ENCODE measurements at places on chromosomes 7 and 10. TPM values are rescaled to one million over a fixed set of nuclear protein-coding genes. Genes with fewer than 3 reads are reported as not detected.

DNA sequence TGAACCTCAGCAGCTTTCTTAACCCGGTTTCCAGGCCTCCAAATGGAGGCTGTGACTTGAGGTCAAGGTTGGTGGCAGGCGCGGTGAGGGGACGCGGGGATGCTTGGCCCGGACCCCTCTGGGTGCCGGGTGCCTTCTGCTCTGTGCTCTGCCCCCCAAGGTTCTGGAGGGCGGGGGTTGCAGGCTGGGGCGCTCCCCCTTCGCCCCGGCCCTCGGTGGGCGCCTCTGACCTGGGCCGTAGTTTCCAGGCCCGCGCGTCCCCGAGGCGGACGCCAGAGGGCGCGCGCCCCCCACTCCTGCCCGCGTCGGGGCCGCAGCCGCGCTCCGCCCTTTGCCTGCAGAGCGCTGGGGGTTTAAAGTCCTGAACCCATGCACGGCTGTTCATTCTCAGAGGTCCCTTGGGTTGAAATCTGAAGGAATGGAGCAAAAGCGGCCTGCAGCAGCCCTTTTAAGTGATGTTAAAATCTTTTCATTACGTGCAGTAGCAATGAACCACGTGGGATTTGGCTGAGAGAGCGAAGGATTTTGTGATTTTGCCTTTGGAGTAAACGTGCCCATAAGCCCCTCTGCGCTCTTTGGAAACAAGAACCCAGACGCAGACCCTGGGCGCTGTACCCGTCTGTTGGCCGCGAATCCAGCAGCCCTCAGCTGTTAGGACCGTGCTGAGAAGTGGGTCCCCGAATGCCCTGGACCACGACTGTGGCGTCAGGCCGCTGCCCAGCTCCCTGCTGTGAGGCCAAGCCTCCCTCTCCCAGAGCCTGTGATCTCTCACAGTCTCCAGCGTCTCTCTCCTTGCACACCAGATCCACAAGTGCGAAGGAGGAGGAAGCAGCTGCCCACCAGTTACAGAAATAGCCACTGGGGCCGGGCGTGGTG lies 135.0 kb downstream of the ACTR3B start:
- DNase-seq, result peak; percentile 71

- no peak for DNase-seq
Measured at GRCh38 chr10:80452069-80452468, 2.0 kb upstream of the TSPAN14 start.

DNA sequence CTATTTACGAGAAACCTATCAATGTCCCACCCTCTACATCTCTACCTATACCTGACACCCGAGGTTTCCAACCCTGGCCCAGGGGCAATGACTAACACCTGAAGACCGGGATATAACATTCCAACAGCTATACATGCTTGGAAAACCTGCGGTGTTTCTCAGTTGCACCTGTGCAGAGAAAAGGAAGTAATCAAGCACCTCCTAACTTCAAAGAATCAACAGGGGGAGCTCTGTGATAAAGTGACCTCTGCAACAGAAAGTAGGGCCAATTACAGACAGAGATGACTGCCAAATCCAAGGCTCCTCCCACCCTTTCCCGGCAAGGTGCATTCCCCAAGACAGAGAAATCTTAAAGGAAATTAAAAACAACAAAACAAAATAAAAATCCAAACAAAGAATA lies 41.3 kb downstream of the CCDC6 start:
- DNase-seq, result no peak

- DNase-seq, result no peak
Measured at GRCh38 chr7:70392877-70393435, 739.0 kb upstream of the GALNT17 start.

Gene PITX3
- total RNA-seq, result not detected

DNA sequence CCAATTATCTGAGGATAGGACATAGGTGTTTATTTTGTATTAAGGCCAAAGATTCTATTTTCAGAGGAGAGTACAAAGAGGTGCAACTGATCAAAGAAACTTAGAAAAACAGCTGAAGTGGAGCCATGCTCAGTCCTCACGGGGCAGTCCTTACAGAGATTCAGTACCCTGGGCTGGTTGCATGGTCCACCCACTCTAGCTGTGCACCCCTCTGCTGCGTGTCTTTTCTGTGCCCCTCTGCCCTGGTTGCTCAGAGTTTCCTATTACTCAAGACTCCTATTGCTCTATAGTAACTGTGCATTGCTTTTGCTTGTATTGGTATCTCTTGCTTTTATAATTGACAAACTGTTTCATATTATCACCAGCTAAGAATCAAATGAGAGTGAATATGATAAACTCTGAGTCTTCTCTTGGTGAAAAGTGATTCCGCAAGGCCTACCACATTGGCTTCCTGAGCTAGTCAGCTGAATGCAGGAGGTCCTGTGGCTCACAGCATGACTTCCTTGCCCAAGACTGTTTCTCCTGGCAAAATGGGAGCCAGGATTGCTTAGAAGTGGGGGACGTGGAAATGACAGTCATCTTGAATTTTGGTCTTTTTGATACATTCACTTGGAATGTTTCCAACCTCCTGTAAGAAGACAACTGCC lies 137.0 kb downstream of the GLCCI1 start:
- DNase-seq, result no peak

DNA sequence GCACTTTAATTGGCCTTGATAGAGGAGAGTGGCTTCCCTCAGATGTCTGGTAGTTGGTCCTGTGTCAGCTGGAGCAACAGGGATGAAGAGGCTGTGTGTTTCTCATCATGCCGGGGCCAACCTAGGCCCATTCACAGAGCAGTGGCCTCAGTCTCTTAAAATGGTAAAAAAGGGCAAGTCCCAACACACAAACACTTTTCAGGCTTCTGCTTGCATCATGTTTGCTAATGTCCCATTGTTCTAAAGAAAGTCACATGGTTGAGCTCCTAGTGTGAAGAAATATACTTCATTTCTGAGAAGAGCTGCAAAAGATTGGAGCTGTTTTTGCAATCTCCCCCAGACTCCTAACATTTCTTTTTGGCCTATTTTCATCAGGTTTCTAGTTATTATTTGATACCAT lies 40.6 kb upstream of the RBAK start:
- no peak for DNase-seq

DNA sequence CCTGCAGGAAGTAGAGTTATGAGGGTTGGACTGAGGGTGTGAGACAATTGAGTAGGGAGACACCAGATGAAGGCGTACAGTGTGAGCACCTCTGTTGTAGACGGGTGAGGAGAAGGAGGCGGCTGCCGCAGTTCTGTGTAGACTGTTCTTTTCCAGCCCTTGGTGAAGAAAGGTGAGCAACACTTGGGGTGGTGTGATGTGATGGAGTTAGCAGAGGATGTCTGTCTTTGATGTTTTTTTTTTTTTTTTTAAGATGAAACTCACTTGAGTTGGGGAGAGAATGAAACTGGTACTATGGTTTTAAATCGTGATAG lies 42.8 kb upstream of the RNF216 start:
- no peak for DNase-seq

DNA sequence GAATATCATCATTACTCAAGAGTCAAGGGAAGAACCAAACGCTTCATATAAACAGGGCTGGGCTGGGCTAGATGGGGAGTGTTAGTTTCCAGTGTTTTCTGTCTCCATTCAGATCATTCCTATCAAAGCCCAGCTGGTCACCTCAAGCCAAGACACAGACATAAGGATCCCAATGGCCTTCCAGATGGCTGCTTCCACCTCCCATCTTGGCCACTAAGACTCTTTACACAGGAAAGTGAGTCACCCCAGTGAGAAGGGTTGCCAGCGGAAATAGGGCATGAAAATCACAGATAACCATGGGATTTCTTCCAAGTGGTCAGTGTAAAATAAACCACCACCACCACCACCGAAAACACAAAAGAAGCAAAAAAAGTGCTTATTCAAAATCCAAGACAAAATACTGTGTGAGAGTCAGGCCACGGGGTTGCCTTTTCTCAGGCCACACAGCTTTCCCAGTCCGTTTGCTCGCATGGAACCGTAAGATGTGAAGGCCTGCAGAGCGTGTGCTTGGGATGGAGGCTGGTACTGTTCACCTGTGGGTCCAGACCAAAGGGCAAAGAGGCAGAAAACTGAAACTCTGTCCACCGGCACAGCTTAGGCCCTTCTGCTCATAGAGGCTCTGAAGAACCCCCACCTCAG lies 5.6 kb downstream of the PRSS2 start:
- no peak for DNase-seq

- no peak for DNase-seq
Measured at GRCh38 chr10:93777092-93777491, 19.4 kb downstream of the LGI1 start.

Gene CALD1
- total RNA-seq, result 27.3 TPM

DNA sequence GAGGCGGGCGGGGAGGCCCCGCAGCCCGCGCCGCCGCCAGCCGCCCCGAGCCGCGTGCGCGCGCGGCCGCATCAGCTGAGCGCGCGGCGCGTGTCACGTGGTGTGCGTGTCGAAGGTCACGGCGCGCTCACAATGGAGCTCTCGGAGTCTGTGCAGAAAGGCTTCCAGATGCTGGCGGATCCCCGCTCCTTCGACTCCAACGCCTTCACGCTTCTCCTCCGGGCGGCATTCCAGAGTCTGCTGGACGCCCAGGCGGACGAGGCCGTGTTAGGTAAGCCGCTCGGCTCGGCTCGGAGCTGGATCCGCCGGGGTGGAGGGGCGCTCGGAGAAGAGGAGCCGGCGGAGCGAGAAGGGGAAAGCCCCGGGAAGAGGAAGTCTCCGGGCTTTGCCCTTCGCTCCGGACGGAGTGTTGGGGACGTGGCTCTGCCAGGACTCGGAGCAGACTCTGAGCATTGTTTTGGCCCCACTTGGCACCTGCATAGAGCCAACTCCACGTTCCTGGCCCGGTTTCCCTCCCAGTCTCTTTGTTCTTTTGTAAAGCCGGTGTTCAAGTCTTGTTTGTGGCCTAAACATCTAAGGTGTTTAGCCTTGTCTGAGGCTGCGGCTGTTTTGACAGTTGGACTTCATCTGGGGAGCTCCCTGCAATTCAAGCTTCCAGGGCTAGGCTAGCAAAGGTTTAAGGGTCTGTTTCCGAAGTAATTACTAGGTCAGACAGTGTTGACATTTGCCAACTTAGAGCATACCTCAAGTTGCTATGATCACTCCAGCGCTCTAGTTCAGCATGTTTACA lies at the start of gene COMMD3:
Gene COMMD3 (plus strand): TSS at position 103 of the 790 bp plus-strand sequence. CDS start 30 bp downstream, at position 133.
- peak; percentile 85 for DNase-seq

DNA sequence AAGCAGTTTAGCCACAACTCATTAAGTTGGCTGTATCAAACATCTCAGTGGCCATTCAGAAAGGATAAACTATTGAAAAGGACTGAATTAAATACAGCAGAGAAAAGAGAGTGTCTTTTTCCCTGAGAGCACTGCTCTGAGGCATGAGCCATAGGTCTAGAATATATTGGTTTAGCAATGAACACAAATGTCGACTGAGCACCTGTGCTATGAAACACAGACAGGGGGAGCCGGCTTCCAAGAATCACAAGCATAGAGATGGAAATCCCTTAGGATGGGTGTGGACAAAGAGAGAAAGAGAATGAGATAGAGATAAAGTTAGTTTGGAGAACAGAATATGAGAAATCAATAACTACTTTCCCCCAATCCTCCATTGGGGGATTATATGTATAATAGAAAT lies 54.8 kb downstream of the DGKI start:
- no peak for DNase-seq

Gene ASB4
- total RNA-seq, result under 0.01 TPM

- no peak for DNase-seq
Measured at GRCh38 chr7:24902276-24902675, 77.7 kb downstream of the OSBPL3 start.

GRCh38 chr7:113000316-113001020 lies 86.2 kb downstream of the GPR85 start:
- DNase-seq, result no peak

DNA sequence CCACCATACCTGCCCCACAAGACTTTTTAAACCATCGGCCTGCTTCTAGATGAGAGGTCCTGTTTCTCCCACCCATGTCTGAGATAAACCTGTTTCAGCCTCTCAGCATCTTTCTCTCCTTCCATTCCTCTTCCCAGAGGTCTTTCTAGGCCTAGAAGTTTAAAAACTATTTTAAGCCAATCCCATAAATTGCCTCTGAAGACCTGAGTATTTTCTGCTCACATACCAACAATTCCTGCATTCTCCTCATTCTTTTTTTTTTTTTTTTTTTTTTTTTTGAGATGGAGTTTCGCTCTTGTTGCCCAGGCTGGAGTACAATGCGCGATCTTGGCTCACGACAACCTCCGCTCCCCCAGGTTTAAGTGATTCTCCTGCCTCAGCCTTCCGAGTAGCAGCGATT lies 262.9 kb upstream of the AUTS2 start:
- DNase-seq, result no peak

- no peak for DNase-seq
Measured at GRCh38 chr10:63713191-63714144, 192.3 kb downstream of the REEP3 start.

DNA sequence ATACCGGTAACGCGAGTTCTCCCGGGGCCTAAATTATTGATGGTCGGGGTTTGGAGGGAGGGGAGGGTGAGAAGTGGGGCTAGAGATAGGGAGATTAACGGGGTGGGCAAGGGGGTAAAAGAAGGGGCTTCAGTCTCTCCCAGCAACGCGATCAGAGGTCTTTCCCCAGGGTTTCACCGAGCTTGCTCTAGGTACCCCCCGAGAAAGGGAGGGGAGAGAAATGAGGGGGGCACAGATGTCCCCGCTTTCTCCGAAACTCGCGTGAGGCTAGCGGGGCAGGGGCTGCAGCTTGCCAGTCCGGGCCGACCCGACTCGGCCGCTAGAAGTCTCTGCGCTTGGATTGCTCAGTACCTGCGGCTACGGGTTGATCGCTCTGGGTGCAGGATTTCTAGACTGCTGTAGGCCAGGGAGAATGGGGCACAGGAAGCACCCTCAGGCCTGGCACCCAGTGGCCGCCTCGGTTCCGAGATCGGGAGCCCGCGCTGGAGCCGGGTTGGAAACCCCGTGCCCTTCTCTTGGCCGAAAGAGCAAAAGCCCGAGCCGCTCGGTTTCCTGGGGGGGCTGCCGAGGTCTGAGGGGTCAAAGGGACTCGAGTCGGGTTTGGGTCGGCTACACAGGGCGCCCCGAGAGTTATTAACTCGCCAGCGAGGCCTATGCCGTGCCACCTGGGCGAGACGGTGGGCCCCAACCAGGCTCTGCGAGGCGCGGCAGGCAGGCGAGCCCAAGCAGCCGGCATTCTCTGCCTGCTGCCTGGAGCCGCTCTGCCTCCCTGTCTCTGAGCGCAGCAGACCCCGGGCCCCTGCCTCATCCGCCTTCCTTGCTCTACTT lies 3.1 kb downstream of the PAX2 start:
- no peak for DNase-seq

- no peak for DNase-seq
Measured at GRCh38 chr10:119614686-119615085, 17.9 kb upstream of the TIAL1 start.

DNA sequence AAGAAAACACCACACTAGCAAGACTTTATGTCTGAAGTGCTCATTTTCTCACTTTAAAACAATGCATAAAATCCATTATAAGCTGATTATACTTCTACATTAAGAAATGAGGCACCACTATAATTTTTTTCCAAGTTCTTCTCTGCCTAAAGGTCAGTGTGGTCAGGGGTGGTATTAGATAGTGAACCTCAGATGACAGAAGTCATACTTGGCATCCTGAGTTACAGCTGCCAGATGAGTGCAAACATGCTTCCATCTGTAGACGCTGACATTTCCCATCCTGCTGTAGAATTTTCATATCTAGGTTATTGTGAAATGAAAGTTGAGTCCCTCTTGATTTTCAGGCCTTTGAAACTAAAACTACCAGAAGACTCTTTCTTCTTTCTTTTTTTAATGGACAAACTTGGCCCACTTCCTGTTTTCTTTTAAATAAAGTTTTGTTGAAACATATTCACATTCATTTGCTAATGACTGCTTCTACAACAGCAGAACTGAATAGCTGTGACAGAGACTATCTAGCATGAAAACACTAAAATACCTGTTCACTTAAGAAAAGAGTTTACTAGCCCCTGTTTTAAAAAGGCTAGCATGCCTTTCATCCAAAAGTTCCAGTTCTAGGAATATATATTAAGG lies 900.8 kb downstream of the XPNPEP1 start:
- no peak for DNase-seq

- DNase-seq, result no peak
Measured at GRCh38 chr10:133251388-133252222, 13.9 kb downstream of the VENTX start.

Measured in frontal cortex (tissue), 4 donors.